SW 1271 (cell line): ENCODE measurements at places on chromosomes 4 and X.

- DNase-seq: no peak
Observed at GRCh38 chrX:122703762-122704161, 480.3 kb upstream of the GRIA3 start.

GRCh38 chr4:149164282-149164681 lies 651.4 kb downstream of the IQCM start:
- DNase-seq: peak; percentile 16

DNA sequence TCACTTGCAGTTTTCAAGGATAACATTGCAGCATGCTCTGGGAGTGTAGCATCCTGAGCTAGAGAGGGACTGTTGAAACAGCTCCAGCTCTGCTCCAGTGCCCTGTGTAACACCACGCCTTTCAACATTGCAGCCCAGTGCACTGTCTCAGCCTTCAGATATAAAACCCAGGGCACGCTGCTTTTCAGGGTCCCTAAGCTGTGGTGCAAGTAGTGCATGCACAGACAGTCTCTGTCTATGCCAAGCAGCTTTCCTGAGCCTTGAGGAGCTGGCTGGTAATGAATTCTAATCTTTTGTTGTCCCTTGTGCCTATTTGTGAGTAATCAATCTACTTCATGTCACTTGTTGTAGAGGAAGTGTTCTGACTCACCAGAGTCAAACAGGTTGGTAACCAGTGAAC lies 897.0 kb downstream of the ARAP2 start:
- DNase-seq: no peak

GRCh38 chrX:40172401-40173142 lies 74.8 kb upstream of the BCOR start:
- no peak for DNase-seq

- no peak for DNase-seq
Observed at GRCh38 chr4:152158225-152158624, 377.7 kb downstream of the FBXW7 start.

DNA sequence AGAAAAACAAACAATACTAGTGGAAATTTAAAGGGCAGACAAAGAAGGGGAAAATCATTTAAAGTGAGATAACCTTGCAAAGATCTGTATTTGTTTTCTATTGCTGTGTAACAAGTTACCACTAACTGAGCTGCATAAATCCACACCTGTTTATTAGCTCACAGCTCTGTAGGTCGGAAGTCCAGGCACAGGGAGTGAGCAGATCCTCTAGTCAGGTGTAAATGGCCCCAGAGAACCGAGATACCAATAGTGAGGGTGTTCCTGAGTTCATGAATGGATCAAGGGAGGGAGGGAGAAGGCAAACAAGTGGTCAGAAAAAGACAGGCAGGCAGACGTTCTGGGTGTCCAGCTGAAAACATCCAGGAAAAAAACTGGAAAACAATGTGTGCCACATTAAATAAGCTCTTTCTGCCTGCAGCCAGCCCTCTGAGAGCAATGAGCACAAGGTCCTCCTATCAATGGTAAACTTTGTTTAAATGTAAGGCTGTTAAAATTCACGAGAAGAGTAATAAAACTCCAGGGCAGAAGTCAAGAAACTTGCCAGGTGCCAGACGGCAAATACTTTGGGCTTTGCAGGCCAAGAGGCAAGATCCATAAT lies 25.0 kb downstream of the ADGRA3 start:
- no peak for DNase-seq

DNA sequence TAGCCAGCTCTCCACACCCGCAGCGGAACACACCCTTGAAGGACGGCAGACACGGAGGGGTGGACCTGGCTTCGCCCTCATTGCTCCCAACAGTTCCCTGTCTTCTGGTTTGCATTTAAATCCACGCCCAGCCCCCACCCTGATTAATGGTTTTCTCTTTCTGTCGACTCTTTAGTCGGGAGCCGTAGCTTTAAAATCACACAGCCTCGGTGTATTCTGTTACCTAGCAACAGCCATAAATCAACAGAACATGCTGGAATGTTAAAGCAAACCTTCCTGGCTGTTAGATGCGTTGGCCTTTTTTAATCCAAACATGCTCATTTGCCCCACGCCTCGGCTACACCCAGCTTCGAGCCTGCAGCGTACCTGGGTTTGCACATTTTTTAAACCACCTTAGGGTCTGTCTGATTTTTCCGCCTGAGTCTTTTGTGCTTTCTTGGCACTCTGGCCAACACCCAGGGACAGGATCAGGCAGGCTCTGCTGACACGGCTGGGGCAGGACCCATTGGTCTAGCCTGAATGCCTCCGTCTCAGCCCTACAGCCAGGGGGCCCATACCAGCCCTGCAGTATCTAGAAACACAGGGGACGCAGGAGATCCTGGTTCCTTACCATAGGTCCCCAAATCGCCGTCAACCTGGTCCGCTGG lies 21.4 kb upstream of the PPP2R2C start:
- DNase-seq: no peak

DNA sequence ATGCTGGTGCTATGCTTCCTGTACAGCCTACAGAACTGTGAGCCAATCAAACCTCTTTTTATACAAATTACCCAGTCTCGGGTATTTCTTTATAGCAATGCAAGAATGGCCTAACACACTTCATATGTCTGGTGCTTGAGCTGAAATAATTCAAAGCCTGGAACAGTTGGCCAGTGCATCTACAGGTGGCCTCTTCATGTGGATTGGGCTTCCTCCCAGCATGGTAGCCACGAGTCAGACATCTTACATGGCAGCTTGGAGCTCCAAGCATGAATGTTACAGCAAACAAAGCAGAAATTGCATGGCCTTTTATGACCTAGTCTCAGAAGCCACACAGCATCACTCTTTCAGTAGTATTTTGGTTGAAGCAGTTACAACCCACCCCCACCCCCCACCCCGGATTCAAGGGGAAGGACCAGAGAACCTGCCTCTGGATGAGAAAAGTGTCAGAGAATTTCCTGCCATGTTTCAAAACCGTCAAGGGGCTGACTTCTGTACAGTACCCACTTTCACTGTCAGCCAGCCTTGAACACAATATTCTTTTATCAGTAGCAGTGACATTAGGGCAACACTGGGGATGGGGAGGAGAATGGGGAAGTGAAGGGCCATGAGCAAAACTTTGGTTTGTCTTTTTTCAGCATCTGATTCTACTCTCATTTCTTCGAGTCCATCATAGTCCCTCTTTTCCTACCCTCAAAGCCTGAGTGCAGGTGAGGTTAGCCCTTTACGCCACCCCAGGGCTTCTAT lies 368.7 kb downstream of the BCOR start:
- DNase-seq: no peak

- DNase-seq: no peak
Observed at GRCh38 chrX:123927845-123928244, 33.7 kb upstream of the STAG2 start.

GRCh38 chr4:153218961-153219360 lies 14.7 kb downstream of the TRIM2 start:
- no peak for DNase-seq

GRCh38 chrX:110219920-110220319 lies 98.0 kb downstream of the AMMECR1 start:
- no peak for DNase-seq

- peak; percentile 16 for DNase-seq
Observed at GRCh38 chrX:1222531-1223241, 10.2 kb upstream of the CRLF2 start.

DNA sequence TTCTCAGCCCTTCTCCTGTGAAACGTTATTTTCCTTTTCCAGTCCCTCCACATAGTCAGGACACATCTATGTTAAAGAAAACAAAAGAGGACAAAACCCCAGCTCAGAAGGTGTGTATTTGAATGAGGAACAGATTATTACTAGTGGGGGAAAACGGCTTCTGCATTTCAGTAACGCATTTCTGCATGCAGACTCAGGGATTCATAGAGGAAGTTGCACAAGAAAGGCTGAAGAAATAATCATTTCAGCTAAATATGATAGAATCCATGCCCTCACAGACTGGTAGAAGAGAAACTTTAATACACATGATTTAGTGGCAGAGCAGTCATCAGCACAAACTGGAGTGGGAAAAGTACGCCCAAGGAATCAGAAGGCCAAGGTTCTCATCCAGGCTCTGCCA lies 270.8 kb upstream of the FGF13 start:
- DNase-seq: no peak

- DNase-seq: no peak
Observed at GRCh38 chrX:18887177-18887824, 96.6 kb downstream of the PHKA2 start.

DNA sequence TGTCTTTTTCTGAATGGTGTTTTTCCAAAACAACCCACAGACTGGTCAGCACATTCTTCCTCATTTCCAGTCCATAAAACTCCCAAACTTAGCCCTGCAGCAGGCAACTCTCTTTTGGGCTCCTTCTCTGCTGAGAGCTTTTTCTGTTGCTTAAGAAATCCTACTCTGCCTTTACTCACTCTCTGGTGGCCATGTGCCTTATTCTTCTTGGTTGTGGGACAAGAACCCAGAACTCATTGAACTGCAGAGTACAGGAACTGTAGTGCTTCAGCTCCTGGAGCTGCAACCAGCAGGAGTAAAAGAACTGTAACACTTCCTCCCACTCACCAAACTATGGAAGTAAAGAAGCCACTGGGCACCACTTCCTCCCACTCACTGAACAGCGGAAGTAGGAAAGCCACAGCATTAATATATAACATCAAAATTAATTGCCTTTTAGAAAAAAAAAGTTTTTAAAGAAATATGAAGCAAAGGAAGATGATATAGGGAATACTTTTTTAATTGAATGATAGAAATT lies 864.1 kb upstream of the PCDH10 start:
- no peak for DNase-seq

DNA sequence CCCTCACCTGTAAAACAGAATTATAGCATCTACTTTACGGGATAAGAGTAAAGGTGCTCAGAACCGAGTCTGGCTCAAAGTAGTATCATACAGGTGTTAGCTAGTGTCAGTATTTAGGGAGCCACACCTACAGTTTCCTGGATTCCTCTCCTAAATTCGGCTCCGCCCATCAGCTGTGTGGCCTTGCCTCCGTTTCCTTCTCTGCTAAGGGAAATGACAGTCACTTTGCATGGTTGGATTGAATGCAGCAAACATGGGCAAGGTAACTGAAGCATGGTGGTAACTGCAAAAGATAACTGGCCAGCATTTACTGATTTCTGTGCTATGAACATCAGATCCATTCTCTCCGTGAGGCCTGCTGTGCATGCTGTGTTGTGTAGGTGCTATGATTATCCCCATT lies 2.8 kb downstream of the PPP1R3F start:
- no peak for DNase-seq

GRCh38 chr4:152530600-152530999 lies 5.3 kb downstream of the FBXW7 start:
- no peak for DNase-seq

DNA sequence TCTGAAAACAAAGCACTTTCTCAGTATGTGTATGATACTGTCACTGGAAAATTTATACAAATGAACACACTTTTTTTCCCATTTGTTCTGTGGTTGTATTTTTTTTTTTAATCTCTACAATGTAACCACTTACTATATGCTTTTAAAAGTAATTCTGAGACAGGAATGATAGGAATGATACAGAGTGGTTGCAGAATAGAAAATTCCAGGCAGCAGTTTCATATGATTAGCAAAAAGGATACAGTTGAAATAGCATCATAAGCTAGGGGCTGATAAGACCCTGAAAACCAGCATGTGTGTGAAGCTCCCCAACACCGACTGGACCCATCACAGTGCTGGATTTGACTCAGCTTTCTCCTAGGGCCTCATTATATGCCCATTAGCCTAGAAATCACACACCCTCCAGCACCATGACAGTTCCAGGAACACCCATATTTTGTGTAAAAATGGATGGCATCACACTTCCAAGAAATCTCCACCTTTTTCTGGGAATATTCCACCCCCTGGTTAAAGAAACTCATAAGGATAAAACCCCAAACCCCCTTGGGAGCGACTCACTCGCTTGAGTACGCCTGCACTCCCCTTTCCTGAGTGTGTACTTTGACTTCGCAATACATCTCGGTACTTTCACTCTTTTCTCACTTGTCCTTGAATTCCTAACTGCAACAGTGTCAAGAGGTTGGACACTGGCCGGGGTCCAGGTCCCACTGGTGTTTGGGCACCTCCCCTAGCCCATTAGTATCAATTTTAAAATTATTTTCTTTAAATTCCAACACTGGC lies 77.4 kb upstream of the AGA start:
- no peak for DNase-seq

- no peak for DNase-seq
Observed at GRCh38 chr4:74181219-74181618, 23.3 kb downstream of the MTHFD2L start.

DNA sequence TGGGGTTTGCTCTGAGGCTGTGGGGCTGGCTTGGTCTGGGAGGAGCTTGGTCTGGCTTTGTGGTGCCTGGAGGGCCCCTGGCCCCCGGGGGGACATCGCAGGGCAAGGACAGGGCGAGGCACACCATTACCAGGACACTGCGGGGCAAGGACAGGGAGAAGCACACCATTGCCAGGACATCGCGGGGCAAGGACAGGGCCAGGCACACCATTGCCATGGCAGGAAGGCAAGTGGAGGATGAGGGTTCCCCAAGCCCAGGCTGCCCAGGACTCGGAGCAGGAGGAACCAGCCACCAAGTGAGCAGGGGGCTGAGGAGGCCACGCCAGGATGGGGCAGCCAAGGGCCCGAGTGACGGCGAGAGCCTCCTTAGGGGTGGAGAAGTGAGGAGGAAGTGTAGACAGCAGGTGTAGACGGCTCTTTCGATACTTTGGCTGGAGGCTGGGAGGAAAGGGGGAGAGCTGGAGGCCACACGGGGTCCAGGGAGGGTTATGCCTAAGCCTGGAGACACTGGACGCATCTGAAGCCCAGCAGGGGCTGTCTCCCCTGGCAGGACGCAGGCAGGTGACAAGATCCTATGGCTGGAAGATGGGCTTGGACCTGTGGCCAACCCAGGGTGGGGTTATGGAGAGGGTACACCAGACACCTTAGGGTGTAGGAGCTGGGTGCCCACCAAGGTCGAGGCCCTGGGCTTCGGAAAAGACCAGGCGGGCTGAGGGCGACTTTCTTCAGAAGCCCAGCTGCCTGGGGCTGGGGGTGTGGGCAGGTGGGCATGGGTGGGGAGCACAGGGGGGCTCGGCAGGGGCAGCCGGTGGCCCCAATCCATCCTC lies 7.3 kb downstream of the NKX1-1 start:
- no peak for DNase-seq

GRCh38 chr4:181538431-181538830 lies 704.8 kb upstream of the TENM3 start:
- DNase-seq: no peak
